ENCODE measurements at places on chromosomes 7 and 10.

- no peak for DNase-seq
These were observed 19.0 kb upstream of the AGMO start for GRCh38 chr7:15580604-15581351.

GRCh38 chr7:41002741-41003610 lies 699.9 kb downstream of the INHBA start:
- no peak for DNase-seq

GRCh38 chr10:20962165-20962564 lies 65.1 kb upstream of the NEBL start:
- DNase-seq: no peak

- no peak for DNase-seq
These were observed 16.6 kb upstream of the RET start for GRCh38 chr10:43060291-43060690.

- DNase-seq: no peak
These were observed 402.6 kb upstream of the ANKRD30A start for GRCh38 chr10:36722777-36723176.

- no peak for DNase-seq
These were observed 2.9 kb downstream of the IFIT3 start for GRCh38 chr10:89330537-89331212.

GRCh38 chr10:11828682-11829284 lies 5.6 kb downstream of the PROSER2 start:
- no peak for DNase-seq

DNA sequence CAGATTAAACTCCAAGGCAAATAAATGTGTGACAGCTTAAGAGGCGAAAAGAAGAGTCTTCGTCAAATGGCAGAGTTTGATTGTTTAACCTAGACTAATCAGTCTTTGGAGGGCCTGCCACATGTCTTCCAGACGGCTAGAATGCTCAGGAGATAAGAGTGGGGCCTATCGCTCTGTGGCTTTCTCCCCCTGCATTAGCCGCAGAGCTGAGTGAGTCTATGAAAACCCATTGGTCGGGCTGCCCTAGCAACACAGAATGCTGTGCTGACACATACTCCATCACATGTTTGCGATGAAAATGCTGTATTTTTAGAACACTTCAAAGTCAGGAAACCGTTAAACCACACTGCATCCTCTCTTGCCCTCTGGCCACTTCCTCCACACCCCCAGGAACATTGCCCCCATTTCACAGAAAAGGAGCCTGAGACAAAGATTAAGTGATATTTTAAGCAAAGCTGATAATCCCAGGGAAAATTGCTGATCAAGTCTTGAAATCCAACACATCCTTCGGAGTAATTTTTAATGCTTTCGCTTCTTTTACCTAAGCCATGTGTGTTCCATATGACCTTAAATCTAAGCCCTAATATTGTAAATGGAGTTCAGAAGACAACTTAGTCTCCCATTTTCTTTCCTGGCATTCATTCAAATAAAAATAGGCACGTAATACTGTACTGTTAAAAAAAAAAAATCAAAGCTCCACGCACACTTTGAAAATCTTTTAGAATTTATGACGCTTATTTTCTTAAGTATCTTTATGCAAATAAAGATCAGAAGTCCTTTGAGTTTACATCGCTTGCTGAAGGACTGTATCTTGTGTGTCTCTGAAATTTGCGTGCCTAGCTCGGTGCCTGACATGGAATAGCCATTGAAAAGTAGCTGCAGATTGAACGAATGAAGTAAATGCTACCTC lies 161.2 kb downstream of the CELF2 start:
- no peak for DNase-seq

- no peak for DNase-seq
These were observed 115.3 kb downstream of the PIP4K2A start for GRCh38 chr10:22599048-22599561.

DNA sequence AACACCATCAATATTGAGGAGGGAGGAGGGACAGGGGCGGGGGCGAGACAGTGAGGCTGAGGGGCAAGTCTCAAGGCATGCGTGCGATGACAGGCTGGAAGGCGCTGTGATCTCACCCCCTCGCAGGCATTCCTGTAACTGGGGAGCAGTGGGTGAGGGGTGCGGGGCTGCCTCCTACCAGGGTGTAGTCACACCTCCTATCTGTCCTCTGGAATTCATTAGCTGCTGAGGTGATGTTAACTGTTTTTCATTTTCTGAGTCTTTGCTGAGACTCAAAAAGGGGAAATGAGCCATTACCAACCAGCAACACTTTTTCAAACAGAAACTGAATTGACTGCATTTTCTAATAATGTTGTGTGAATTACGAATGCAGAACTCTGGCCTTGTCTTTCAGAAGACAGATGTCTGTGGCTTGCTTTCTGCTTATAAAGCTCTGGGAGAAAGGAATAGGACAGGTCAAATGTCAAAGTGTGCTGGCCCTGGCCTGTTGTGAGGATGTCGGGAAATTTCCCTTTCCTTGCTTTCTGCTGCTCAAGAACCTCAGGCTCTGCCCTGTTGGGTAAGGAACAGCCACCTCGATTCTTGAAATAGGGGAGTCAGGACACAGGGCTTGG lies 23.7 kb upstream of the CDH23 start:
- no peak for DNase-seq

DNA sequence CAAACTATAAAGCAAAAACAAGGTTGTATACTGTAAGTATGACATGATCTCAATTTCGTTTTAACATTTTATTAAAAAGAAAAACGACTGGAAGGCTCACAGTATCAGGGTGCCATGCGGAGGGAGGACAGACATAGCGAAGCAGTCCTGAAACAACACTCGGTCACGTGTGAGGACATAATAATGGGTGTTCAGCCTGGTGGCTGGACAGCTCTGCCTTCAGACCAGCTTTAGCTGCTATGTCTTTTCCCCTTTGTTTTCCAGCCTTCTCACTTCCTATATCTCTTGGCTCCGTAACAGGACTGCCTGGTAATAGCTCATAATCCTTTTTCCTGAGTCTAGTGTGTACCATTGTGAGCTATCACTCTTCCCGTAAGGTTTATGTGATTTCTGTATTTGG lies 18.4 kb upstream of the KLF14 start:
- DNase-seq: no peak

DNA sequence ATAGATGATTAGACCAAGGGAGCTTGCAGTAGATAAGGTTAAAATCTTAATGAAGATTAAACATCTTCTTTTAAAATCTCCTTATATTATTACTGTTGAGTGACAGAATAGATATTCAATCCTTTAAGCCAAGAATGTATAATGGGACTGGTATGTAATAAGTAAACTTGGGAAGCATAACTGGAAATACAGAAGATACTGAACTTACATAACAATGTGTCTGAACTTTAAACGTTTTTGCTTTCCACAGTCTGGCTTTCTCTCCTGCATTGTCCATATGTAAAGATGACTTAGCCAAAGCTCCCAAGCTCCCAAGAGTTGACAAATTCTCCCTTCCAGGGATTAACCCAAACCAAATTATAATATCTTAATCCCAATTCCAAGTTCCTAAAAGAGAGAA lies 129.8 kb downstream of the KCND2 start:
- no peak for DNase-seq

GRCh38 chr10:5651388-5651764 lies 15.0 kb downstream of the ASB13 start:
- DNase-seq: no peak

- DNase-seq: no peak
These were observed 48.7 kb downstream of the UPF2 start for GRCh38 chr10:11993834-11994468.

- no peak for DNase-seq
These were observed 14.5 kb downstream of the SSC4D start for GRCh38 chr7:76394957-76395356.

GRCh38 chr7:121503730-121504129 lies 107.6 kb upstream of the FAM3C start:
- DNase-seq: no peak

- DNase-seq: no peak
These were observed 4.2 kb downstream of the RNF133 start for GRCh38 chr7:122694697-122695096.

- no peak for DNase-seq
These were observed 79.0 kb downstream of the HIPK2 start for GRCh38 chr7:139698844-139699243.

DNA sequence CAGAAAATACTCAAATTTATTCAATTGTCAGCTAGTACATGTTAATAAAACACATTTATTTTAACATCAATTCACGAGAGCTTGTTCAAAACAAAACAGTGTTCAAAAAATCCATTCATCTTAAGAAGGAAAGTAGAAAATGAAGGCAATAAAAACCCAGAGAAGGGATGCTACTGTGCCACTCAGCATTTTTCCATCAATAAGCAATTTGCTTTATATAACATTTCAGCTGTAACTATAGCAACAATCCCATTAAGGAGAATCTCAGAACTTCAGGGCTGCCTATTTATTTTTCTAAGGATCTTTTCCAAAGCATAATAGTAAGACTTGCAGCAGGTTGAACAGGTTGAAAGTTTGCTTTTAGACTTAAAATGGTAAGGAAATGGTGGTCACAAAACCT lies 190.5 kb downstream of the PCLO start:
- DNase-seq: no peak

DNA sequence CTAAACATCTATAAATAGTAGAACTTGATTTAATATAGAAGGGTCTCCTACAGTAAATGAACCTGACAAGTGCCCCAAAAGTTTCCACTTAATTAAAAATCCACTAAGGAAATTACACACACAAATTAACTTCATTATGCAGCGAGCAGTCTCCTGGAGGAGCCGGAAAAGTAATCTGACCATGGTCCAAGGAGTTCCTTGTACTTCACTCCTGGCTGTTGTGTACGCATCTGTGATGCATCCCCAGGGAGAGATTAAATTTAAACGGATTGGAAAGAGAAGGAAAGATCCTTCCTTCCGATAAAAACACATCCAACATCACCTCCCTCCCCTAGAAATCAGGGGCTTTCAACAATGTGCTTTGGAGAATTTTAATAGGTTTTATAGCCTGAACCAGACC lies 85.5 kb downstream of the PARD3 start:
- no peak for DNase-seq

DNA sequence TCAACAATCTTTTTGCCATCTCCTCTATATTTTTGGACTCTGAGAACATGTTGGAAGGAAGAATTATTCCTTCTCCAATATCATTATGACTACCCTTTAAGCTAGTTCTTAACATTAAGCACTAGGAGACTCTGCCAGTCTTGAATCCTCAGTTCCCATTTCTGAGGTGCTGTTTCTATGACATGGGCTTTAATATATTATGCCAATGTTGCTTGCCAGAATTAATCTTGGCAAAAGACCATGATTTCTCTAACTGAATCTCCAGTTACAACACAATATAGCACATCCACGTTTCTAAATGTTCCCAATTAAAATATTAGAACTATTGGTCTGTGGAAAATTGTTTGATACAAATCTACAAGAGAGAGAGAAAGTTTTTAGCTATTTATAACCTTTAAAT lies 250.0 kb downstream of the HGF start:
- DNase-seq: no peak

DNA sequence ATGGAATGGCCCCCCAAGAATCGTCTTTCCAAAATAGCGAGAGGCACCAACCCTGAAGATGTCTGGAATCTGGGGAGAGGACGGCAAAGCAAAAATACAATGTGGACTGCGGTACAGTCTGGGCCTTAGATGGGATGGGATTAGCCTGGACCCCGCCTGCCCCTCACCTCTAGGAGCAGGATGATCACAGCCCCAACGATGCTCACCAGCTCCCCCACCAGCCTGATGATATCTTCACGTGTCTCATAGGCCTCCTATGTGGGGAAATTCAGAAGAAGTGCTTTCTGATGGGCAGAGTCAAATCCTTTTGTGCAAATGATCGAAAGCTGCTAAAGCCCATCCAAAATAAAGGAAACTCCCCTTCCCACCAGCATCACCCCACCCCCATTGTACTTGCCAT lies 18.2 kb downstream of the TRPV5 start:
- no peak for DNase-seq

GRCh38 chr7:45650404-45651394 lies 76.5 kb downstream of the ADCY1 start:
- no peak for DNase-seq

DNA sequence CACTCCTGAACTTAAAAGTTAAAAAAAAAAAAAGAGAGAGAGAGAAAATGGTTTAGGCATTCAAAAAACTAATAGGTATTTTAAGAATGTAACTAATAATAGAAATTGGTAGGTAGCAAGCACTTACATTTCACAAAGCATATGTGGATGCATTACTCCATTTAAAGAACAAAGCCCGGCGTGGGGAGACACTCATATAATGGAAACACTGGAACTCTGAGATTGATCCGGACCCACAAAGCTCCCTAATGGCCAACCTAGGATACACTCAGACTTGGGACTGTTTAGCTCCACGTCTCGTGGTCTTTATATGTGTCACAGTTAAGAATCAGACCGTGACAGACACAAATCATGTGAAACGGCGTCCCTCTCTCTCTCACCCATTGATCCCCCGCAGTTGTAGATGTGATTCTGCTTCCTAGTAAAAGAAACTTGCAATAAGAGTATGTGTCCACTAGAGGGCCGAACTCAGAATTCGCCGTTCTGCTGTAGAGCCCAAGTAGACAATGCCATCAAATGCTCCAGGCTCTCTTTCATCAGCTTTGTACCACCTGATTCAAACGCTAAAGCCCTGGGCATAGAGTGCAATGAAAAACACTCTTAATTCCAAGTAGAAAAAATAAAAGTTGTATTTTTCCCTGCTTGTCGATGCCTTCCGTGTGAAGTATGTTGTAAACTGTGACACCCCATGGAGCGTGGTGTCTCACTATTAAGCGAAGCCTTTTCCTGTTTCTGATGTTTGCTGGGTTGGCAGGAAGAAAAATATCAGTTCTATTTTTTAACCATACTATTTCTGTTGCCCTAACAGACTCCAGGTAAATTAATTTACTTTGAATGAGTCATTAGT lies 429.0 kb upstream of the MTPN start:
- DNase-seq: no peak

Measured in breast epithelium (tissue), 4 donors.